T-helper 22 cell (primary cell): ENCODE measurements at places on chromosomes 13 and 19.

- no peak for DNase-seq
These were observed 132.3 kb downstream of the LIG4 start for GRCh38 chr13:108083056-108083455.

DNA sequence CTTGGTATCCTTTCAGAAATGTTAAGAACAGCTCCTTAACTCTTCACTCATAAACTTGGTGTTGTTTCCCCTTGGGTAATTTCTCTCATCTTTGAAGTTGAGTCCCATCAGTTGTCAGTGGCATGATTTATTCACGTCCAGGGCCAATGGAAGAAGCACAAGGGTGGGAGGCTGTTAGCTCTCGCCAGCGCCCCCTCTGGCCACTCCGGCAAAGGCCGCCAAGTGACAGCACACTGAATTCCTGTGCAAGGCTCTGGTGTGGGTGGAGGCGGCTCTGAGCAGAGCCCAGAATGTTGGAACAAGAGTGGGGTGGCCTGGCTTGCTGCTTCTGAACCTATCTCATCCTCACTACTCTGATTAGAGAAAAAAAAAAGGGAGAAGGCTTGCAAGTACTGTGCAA, 13.1 kb upstream of the MEDAG start:
- no peak for DNase-seq

GRCh38 chr13:82305588-82305987, 1576.7 kb downstream of the SLITRK1 start:
- DNase-seq, result no peak

DNA sequence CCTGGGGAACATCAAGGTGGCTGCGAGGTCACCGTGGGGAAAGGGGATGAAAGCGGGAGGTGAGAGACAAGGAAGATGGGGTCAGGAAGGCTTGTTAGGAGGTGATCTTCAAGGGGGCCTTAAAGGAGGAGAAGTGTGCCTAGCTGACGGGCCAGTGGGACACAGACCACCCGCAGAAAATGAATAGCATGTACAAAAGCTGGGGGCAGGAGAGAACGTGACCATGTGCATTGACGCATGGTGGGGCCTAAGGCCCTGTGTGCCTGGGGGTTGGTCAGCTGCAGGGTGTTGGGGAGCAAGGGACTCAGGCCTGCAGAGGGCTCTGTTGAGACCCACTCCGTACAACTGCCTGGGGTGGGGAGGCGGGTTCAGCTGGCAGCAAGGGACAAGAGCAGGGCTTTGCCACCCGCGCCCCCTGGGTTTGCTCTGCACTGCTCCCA, 5.9 kb downstream of the RAB8A start:
- DNase-seq, result no peak

GRCh38 chr19:3695986-3696659, 4.1 kb downstream of the PIP5K1C start:
- DNase-seq, result no peak

DNA sequence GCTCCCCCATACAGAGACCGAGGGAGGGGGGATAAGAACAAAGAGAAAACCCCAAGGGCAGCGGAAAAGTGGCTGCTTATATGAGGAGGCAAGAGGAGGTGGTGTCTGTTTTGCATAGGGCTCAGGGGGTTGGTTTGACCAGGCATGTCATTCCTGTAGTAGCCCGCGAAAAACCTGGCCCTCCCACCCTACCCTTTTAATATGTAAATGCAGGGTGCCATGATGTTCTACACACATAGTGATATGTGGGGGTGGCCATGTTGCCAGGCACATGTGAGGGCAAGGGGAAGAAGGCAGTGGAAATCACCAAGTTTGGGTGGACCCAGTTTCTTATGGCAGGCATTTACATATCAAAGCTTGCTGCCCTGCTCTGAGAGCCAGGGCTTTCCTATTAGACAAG, 203.5 kb upstream of the UBL3 start:
- no peak for DNase-seq

GRCh38 chr13:94656176-94656575, 54.5 kb downstream of the GPR180 start:
- no peak for DNase-seq

DNA sequence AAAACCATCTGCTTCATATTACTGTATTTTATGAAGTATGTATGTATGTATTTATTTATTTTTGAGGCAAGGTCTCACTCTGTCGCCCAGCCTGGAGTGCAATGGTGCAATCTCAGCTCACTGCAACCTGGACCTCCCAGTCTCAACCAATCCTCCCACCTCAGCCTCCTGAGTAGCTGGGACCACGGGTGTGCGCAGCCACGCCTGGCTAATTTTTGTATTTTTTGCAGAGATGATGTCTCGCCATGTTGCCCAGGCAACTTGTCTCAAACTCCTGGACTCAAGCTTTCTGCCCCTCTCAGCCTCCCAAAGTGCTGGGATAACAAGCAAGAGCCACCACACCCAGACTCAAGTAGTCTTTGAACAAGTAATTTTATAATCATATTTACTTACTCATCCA, 5.5 kb downstream of the KATNAL1 start:
- DNase-seq, result no peak

DNA sequence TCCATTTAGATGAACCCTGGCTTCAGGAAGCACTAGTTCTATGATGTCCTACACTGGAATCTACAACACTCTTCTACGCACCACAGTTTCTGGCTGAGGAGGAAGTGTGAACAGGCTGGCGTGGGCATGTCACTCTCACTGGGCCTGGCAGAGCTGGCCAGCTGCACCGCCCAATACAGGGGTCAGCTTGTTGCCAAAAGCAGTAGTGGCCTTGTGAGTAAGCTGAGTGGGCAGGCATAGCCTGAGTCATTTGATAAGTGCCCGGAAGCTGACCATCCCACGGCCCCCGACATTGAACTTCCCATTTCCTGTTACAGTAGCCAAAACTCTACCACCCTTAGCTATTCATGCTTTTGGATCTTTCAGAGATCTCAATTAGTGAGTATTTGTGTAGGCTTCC, 240.9 kb upstream of the SERP2 start:
- DNase-seq, result no peak

DNA sequence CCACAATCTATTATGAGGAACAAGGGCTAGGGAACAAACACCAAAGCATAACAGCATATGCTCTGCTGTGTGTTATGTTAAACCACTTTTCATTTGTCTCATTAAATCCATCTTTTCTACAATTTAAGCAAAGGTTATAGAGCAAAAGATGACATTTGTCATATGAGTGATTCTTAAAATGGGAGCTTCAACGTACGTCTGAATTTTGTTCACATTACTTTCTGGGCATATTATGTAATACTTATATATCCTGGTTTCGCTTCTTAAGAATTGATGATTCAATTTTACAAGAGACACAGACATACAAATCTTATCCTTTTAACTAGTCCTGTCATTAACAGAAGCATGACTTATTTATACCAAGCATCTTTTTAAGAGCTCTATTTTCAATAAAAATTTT, 3.3 kb upstream of the TPP2 start:
- no peak for DNase-seq

- DNase-seq, result peak; percentile 29
These were observed 878 bp upstream of the ADAMTSL5 start for GRCh38 chr19:1513499-1514294.

DNA sequence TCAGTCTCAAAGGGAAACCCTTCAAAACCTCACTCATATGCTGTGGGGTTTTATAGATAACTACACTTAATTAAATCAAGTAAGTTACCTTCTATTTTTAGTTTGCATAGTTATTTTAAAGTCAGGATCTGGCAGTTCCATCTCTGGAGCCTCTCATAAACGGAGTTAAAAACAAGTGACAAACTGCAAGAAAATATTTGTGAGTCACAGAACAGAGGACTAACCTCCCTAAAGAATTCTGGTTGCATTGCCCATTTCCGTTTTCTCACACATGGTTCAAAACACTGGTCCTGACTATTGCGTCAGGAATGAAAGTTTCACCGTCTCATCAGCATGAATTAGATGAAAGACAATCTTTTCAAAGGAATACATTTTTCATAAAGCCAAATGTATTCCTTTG, 10.6 kb downstream of the RXFP2 start:
- DNase-seq, result no peak

DNA sequence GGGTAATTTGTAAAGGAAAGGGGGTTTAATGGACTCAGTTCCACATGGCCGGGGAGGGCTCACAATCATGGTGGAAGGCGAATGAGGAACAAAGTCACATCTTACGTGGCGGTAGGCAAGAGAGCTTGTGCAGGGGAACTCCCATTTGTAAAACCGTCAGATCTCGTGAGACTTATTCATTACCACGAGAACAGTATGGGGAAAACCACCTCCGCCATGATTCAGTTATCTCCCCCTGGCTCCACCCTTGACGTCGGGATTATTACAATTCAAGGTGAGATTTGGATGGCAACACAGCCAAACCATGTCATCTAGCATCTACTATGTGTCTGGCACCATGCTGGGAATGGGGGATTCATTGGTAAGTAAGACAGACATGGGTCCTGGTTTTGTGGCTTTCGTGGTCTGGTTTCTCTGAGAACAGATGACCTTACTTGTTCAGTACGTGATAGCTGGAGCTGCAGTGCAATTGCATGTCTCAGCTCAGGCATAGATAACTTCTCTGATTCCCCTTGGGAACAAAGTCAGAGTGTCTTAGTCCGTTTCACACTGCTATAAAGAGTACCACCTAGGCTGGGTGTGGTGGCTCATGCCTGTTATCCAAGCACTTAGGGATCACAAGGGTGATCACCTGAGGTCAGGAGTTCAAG, 8.3 kb downstream of the ZNF554 start:
- DNase-seq, result no peak

GRCh38 chr19:33670398-33670797, 48.6 kb downstream of the CHST8 start:
- no peak for DNase-seq

GRCh38 chr19:3897936-3898335, 17.5 kb downstream of the ATCAY start:
- no peak for DNase-seq

DNA sequence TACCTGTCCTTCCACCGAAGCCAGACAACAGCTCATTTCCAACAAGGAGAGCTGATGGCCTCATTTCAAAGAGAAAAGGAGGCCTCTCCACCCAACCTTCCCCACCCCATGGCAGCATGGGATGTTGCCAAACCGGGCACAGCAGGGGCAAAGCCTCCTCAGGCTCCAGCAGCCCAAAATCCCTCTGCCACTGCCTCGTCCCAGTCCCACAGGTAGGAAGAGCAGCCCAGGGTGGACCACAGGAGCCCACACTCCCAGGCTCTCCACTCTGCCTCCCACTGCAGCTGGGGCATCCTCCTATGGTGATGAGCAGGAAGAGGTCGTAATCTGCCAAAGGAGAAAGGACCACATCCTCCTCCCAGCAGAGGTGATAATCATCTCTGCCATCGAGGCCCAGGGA, 50.9 kb downstream of the PEPD start:
- DNase-seq, result no peak

- DNase-seq, result no peak
These were observed 16.2 kb downstream of the LAIR2 start for GRCh38 chr19:54518844-54519243.

DNA sequence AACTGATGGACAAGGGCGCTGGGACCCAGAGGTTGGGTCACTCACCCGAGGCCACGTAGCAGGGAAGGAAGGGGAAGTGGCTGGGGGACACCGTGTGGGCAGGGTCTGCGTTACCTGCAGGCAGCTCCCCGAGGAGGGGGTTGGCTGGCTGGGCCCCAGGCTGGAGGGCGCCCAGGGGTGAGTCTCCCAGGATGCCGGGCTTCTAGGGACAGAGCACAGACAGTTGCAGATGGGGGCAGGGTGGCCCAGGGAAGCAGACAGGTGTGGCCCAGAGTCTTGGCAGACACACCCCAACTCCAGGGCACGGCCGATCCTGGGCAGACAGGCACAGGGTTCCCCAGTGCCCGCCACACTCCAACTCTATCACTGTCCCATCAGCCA, 5.6 kb upstream of the FDX2 start:
- DNase-seq, result no peak

DNA sequence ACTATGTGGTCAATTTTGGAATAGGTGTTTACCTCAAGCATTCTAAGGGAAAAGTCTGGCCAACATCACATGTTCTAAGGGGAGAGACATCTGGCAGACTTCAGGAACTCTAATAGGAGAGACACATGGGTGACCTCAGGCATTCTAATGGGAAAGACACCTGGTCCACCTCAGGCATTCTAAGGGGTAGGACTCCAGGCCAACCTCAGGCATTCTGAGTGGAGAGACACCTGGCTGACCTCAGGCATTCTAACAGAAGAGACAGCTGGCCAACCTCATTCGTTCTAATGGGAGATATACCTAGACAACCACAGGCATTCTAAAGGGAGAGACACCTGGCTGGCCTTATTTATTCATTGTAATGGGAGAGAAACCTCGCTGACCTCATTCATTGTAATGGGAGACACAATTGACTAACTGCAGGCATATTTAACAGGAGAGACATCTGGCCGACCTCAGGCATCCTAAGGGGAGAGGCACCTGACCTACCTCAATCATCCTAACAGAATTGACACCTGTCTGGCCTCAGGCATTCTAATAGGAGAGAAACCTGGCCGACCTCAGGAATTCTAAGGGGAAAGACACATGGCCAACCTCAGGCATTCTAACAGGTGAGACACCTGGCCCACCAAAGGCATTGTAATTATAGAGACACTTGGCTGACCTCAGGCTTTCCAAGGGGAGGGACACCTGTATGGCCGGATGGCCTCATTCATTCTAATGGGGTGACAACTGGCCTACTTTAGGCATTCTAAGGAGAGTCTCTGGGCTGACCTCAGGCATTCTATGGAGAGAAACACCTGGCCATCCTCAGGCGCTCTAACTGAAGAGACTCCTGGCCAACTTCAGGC, 1346.8 kb downstream of the UQCRFS1 start:
- DNase-seq, result no peak

- no peak for DNase-seq
These were observed 128.8 kb downstream of the LMO7 start for GRCh38 chr13:75764926-75765310.
